Ovary (tissue), 10 donors: ENCODE measurements at places on chromosomes 6 and 20.

DNA sequence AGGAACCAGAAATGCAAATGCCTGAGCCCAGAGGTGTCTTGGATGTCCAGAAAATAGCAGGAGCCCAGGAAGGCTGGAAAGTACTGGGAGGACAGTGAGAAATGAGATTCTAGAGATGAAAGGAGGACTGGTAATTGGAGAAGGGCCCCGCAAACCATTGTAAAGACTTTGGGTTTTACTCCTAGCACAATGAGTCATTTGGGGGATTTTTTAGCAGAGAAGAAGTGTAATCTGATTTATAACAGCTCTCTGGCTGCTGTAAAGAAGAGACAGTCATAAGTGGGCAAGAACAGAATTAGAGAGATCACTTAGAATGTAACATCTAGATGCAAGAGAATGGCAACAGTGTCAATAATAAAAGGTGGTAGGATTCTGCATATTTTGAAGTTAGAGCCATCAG, 40.2 kb downstream of the SLC35F1 start:
- no peak for DNase-seq

GRCh38 chr6:33731751-33732282, 14.9 kb downstream of the IP6K3 start:
- no peak for DNase-seq

- no peak for DNase-seq
These were observed 54.5 kb downstream of the KIAA0408 start for GRCh38 chr6:127404594-127405178.

GRCh38 chr6:2266841-2267240, 21.4 kb upstream of the GMDS start:
- DNase-seq = no peak

DNA sequence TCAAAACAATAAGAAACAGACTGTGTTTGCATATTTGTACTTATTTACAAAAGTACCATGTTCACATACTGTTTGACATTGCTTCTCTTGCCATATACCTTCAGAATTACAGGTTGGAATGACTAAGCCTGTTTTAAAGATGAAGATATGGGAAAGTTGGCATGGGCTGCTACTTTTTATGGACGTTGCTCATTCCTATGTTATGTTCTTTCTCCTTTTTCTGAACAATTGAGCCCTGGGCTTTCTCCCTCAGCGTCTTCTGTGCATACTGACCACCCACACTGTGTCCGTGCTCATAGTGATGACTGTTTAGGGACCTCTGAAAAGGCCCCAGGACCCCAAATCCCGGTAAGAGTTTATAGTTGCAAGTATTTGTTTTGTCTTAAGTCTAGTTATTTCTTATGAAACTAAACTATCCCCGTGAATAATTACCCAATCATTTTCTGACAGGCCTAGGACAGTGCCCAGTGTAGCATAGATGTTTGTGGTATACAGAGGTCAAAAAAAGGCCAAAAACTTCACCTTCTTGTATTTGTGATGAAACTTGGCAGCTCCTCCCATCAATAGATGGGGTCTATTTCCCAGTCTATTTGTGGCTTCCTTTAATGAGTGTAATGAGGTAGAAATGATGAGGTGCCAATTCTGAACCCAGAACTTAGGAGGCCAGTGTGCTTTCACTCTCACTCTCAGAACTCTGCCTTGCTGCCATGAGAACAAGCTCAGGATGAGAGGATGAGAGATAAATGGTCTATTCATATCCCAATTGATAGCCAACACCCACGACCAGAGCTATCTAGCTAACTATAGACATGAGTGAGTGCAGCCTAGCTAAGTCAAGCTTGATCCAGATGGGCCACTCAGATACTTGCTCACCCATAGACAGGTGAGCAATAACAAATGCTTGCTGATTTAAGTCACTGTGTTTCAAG, 40.9 kb downstream of the GSTA4 start:
- DNase-seq = no peak

GRCh38 chr6:168599118-168599494, 158.1 kb downstream of the SMOC2 start:
- DNase-seq = no peak

- DNase-seq = no peak
These were observed 9.7 kb upstream of the EDN1 start for GRCh38 chr6:12280458-12280857.

DNA sequence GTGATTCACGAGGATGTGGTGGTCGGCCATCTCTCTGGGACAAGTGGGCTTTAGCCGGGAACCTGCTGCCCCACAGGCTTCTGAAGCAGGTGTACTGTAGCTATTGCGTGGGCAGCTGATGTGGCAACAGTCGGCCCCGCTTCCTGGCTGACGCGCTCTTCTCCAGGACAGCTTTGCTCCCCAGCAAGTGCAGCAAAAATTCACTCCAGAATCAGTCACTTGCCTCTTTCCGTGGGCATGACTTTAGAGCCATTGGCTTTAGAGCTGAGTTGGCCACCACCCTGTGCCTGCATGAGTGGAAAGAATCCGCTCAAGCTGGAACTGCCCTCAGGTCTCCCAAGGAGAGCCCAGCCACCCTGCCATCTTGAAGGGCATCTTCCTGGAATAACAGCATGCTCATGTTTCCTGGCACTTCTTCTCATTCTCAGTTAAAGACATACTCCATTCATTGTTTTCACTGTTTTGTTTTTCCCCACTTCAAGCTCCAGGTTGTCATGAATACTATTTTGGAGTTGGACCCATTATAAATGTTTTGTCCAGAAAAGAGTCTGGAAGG, 178.3 kb downstream of the ZDHHC14 start:
- DNase-seq = no peak

DNA sequence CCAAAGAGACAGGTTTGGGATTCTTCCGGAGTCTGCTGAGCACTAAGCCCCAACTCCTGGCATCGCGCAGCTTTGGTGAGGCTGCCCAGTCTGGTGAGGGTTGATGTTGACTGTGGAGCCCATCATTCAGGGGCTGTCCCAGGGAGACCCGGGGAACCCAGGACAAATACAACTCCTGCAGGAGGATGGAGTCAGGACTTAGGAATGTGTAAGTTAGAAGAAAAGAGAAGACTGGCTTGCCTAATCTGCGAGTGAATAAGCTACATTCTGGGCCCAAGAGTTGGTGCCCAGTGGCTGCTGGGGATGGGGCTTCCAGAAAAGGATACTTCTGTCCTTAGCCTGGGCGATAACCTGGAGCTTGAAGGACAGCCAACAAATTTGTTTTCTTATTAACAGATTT, 47.9 kb downstream of the STK35 start:
- DNase-seq = no peak

GRCh38 chr20:36109251-36109947, 45.1 kb upstream of the EPB41L1 start:
- DNase-seq = no peak

- DNase-seq = no peak
These were observed 2.6 kb upstream of the SIRPB1 start for GRCh38 chr20:1622450-1622849.

GRCh38 chr20:3741836-3742458, 9.5 kb downstream of the HSPA12B start:
- no peak for DNase-seq

- DNase-seq = no peak
These were observed 33.0 kb upstream of the SPDEF start for GRCh38 chr6:34589140-34589539.

DNA sequence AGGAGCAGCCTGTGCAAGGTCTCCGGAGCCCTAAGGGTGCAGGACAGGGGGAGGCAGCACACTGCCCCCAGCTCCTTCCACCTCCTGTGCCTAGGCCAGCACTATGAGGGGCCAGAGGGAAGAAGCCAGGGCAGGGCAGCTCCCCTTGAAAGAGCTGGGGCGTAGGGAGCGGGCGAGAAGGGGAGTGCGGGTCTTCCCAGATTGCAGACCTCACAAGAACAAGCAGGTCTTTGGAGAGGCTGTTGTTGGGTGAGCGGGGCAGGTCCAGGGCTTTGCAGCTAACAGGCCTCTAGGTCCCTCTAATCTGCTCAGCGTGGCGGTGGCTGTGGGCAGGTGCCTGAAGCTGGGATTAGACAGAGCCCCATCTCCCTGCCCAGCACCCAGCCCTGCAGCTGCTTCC, 22.4 kb upstream of the CST1 start:
- DNase-seq = no peak

DNA sequence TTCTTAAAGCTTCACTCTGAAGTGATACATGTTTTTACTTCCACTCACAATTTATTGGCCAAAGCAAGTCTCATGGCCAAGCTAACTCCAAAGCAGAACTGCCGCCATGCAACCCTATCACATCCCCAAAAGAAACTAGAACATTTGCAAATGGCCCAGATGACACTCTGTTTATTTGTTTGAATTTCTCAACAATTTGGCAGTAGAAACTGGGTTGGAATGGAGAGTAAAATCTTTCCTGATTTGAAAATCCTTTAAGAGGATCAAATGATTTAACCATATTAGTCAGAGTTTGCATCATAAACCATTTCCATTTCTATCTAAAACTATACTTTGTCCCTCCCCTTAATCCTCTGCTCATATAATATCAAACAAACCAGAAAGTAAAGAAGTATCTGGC, 39.1 kb upstream of the E2F3 start:
- DNase-seq = no peak

DNA sequence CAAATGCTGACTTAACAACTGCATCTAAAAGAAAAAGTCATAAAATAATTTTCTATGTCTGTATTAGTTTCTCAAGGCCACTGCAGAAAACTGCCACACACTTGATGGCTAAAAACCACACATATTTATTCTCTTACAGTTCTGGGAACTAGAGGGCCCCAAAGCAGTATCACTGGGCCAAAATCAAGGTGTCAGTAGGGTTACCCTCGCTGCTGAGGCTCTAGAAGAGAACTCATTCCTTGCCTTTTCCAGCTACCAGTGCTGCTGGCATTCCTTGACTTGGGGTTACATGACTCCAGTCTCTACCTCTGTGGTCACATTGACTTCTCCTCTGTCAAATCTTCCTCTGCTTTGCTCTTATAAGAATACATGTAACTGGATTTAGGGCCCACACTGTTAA, 124.6 kb upstream of the THEMIS start:
- no peak for DNase-seq

GRCh38 chr6:11785415-11785773, 6.8 kb upstream of the ADTRP start:
- no peak for DNase-seq
